ENCODE measurements at places on chromosomes 4 and X.
A peak's percentile ranks its signal among the peaks of the same experiment; 100 is the strongest.

GRCh38 chr4:16085822-16086221, 2.0 kb upstream of the PROM1 start:
- DNase-seq: no peak

- DNase-seq: no peak
Observed at GRCh38 chr4:183876268-183876934, 28.7 kb upstream of the STOX2 start.

- DNase-seq: no peak
Observed at GRCh38 chr4:101199507-101200285, 147.6 kb downstream of the PPP3CA start.

- no peak for DNase-seq
Observed at GRCh38 chr4:88738180-88738579, 40.6 kb upstream of the NAP1L5 start.

GRCh38 chr4:126486377-126486776, 1146.4 kb upstream of the INTU start:
- no peak for DNase-seq

- DNase-seq: peak; percentile 40
Observed at GRCh38 chr4:153573881-153574802, 108.0 kb downstream of the TMEM131L start.

DNA sequence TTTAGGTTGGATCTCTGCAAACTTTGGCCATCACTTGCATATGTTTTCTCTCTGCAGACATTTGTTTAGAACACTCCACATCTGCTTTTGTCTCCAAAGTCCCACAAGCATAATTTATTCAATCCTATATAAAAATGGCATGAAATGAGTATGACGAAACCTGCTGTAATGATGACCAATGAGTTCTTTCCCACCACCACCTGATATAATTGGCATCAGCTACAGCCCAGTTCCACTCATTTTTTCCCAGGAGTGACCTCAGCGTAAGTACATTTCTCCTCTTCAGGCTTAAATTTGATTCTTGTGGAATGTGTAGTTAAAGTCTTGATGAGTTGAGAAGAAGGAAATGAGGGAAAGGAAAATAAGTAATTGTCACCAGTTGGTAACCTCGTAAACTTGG, 205.1 kb downstream of the AWAT2 start:
- DNase-seq: no peak

DNA sequence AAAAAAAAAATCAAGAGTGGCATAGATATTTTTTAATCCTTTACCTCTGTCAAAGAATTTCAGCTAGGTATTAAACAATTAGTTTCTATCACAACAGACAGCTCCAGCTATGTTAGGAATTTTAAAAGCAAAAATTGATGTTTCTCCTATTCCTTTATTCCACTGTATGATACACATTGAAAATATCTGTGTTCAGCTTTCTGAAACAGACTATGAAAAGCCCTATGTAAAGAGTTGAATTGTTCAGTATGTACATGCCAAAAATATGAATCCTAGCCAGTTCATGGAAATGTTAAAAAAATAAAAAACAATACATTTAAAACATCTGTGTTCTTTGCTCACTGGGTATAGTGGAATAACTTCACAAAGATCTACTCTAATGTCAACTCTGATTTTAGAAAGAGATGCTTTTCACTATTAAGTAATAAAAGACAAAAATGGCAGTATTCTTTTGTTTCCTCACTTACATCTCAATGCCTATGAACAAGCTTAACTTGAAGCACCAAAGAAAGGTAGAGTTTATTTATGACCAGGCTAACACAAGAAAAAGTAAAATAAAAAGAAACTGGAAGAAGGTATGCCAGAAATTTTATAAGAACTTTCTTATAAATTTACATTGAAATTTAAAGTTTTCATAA, 32.1 kb downstream of the FBXW7 start:
- no peak for DNase-seq

DNA sequence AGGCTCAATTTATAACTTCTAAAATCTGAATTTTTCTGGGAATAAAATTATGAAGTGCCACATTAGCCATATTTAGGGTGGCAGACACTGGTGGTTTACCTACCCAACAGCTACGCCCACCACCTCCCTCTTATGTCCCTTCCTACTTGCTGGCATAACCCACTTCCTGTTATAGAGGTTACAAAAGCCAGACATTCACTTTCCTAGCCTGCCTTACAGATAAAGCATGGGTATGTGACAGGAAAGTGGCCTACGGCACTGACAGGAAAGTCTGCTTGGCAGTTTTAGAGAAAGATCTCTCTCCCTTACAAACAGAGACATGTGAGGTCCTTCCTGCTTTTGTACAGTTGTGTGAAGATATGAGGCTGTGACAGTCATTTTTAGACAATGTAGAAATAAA, 12.4 kb downstream of the DDX53 start:
- no peak for DNase-seq

DNA sequence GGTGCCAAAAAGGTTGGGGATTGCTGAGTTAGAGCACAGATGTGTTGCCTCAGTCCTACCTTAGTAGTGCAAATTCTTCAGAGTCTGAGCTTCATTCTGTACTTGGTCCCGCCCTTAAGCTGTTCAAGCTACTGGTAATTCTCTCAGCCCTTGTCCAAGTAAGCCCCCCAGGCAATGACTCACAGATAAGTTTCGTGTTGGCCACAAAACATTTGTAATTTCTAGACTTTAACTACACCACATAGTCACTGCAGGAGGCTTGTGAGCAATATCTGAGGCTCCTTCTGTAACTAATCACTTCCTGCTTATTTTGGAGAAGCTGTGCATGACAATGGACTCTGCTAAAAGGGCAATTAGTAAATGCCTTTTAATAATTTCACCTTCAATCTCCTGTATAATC, 1420.5 kb downstream of the PCDH7 start:
- peak; percentile 0 for DNase-seq

DNA sequence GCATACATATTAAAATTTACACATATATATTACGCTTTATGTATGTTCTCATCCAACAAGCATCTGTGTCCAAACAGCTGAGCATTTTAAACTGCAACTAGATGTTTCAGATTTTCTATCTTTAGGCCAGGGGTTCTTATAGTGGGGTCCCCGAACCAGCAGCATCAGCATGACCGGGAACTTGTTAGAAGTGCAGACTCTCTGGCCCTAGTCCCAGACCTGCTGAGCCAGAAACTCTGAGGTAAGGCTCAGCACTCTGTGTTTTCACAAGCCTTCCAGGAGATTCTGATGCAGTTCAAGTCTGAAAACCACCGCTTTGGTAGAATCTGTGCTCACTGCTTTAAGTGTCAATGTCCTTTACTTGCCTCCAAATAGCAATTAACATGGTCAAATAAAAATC, 266.2 kb upstream of the CASK start:
- no peak for DNase-seq

DNA sequence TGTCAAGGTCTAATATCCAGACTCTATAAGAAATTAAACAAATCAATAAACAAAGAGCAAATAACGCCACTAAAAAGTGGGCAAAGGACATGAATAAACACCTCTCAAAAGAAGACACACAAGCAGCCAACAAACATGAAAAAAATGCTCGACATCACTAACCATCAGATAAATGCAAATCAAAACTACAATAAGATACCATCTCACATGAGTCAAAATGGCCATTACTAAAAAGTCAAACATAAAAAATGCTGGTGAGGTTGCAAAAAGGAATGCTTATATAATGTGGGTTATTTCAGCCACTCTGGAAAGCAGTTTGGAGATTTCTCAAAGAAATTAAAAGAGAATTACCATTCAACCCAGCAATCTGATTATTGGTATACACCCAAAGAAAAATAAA, 481.1 kb downstream of the STPG2 start:
- no peak for DNase-seq

GRCh38 chr4:89305712-89306437, 1.7 kb downstream of the GPRIN3 start:
- no peak for DNase-seq

DNA sequence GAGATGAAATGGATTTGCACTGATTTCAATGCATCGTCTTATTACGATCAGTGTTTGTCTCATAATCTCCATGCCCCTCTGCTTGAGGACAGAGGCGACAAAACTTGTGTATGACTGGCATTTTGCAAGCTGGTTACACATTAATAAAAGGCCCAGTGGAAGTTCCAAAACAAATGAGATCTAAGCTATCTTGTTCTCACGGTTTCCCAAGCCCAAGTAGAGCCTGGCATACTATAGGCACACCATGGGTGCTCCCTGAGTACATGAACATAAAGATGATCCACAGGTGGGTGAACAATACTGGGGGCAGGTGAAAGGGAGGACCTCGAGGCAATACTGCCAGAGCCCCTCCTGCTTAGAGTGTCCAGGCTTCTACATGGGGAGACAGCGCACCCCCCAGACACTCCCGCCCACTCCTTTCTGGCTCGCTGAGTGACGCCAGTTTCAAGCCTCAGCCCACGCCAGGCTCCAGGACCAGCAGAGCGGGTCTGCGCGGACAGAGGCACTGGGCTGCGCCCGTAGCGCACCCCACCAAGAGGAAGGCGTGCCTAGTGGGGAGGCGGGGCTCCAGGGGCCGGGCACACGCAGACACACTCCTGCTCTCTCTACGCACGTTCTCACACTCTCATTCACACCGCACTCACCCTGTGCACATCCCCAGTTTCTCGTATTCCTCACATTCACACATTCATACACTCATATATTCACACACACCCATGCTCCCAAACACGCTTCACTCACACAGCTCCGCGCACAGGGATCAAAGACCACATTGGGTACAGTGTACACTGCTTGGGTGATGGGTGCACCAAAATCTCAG, 8.9 kb upstream of the GSX2 start:
- DNase-seq: no peak

DNA sequence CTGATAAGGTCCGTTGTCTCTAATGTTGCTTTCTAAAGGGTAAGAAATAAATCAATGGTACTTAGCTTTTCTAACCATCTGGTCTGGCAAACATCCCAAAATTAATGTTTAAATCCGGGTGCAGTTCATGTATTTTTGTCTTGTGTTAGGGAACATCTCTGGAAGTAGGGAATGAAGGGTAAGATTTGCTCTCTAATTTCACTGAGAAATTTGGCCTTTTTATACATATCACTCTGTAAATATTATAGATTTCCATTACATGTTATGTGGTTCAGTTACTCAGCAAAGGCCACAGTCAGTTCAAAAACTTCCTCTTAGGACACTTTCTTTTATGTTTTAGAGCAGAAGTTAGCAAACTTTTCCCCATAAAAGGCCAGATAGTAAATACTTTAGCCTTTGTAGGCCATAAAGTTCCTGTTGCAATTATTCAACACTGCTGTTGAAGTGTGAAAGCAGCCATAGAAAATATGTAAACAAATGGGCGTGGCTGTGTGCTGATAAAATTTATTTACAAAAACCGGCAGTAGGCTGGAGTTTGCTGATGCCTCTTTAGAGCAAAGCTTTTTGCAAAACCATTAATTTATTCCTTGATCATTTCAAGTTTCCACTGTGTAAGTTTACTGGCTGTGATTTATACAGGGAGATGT, 218.1 kb downstream of the ANTXR2 start:
- no peak for DNase-seq

- no peak for DNase-seq
Observed at GRCh38 chr4:52638717-52639116, 20.4 kb downstream of the USP46 start.

DNA sequence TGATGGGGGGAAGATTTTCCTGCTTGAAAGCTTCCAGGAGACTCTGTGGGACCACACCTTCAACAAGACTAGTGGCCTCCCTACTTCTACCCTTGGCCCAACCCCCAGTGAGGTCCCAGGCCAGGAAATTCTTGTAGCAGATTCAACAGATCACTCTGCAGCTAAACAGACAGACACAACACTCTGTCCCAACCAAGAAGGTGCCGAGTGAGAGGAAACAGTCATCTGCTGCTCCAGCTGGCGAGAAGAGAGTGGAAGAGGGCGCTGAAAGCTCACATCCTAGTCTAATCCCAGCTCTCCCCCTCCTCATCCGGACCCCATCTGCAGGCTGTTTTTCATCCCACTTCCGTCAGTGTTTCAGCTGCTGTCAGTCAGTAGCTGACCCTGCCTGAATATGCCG, 63.4 kb downstream of the CHRDL1 start:
- no peak for DNase-seq

DNA sequence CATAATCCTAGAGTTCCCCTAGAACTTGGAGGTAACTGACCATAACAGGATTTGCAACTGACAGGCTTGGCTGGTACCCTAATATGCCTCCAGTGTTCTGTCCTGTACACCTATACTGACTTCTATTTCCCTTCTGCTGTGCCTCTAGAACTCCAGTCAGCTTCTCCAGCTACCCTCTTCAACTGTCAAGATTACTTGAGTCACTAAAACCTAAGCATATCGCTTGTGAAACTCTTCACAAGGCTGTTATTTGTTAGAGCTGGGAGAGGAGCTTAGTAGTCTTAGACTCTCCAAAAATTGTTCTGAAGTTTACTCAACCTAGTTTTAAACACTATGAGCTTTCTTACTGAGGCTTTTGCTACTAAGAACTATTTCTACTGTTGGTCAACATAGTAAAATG, 52.0 kb downstream of the CCNG2 start:
- DNase-seq: no peak

DNA sequence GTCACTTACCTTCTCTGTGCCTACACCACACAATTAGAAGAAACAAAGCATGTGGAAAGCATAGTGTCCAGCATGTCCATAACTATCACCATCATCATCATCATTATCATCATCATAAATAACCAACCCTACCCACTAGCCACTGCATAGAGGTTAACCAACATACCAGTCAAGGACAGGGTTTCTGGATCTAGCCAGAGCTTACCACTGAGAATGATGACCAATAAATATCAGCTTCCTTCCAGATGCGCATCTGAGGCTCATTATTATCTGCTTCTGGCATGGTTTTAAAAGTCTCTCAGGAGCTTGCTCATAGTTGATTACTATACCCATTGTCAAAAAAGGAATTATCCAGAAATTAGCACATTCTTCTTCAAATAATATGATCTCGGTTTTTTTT, 25.5 kb upstream of the MYOZ2 start:
- DNase-seq: no peak

DNA sequence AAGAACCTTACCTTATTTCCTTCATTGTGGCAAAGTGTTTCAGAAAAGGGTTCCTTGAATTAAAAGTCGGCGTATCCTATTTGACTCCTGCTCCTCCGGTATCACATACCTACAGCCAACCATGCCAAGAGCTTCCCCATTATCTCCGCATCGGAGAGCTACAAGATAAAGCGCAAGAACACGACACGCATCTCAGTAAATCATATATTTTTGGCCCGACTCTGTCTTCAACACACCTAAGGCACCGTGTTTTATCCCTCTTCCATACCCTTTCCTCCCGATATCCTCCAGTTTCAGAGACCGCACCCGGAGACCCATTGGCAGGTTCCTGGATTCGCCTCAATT, 497 bp upstream of the THAP9 start:
- DNase-seq: no peak

All from HS-27A (cell line).